ENCODE measurements at places on chromosomes 1 and 21.

DNA sequence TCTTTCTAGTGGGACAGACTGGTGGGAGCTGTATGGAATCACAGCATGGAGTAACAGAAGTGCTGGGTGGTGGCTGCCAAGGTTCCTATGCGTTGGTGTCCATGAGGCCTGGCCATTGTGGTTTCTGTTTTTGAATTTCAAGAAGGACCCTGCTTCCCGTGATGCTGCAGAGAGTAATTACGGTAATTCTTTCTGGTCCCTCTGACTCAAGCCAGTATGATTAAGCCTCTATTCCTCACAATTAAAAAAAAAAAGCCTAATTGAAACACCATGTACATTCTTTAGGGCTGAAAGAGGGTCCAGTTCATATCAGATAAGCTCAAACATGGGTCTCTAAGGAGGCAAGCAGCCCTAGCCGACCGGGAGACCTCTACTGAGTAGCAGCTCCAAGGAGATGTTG lies 10.5 kb upstream of the C1orf21 start:
- DNase-seq: no peak

DNA sequence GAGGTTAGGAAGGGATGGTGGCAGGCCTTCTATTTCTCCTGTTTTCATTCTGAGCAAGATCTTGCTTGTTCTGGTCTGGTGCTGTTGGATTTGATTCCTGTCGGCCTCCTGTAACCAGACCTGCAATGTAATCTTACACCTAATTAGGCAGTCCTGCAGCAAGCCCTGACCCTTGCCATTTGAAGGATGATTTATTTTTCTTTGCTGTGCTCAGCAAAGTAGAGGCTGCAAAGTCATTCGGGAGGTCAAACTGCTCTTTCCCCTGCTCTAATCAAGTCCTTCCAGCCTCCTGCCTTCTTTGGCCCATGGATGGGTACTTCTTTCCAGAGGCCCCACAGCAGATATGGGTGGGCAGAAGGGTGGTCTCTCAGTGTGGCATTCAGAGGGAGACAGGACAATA lies 417.7 kb upstream of the USP24 start:
- DNase-seq: no peak

GRCh38 chr1:6325482-6325881 lies 64.6 kb upstream of the GPR153 start:
- no peak for DNase-seq

DNA sequence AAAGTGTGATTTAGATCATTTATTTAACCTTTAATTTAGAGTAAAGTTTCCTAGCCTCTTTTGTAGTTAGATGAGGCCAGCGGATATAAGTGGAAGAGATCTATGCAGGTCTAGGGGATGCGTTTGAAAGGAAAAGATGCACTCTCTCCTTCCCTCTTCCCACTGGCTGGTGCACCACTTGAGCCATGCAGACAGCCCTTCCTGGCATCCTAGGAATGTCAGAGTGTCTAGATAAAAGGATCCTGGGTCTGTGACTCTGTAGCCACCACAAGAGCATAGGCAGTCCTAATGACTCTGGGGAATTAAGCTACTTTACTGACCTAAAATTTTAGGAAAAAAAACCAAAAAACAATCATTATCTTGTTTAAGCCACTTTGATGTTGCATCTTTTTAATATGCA lies 16.0 kb upstream of the STUM start:
- DNase-seq: no peak

GRCh38 chr1:80214888-80215540 lies 1208.5 kb upstream of the ADGRL4 start:
- no peak for DNase-seq

- DNase-seq: no peak
Observed at GRCh38 chr21:18142655-18143054, 102.0 kb upstream of the CHODL start.

- no peak for DNase-seq
Observed at GRCh38 chr21:32044205-32045180, 171.7 kb downstream of the HUNK start.

DNA sequence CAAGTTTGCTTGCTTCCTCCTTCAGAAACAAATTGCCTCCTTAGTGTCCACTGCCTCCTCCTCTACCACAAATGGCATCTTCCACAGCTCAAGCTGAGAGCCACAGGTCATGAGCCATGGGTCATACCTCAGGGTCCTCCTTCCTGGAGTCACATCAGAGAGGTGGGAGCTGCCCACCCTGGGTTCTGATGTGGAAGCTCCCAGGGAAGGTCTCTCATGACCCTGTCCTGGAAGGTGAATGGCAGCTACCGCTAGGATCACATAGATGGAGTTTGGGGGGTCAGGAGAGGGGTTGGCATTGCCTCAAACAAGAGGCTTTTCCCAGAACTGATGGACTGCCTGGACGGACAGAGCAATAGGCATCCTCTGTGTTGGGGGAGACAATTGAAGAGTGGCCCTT lies 321.4 kb downstream of the MATN1 start:
- DNase-seq: no peak

GRCh38 chr1:22658385-22659163 lies 5.5 kb downstream of the C1QB start:
- no peak for DNase-seq

DNA sequence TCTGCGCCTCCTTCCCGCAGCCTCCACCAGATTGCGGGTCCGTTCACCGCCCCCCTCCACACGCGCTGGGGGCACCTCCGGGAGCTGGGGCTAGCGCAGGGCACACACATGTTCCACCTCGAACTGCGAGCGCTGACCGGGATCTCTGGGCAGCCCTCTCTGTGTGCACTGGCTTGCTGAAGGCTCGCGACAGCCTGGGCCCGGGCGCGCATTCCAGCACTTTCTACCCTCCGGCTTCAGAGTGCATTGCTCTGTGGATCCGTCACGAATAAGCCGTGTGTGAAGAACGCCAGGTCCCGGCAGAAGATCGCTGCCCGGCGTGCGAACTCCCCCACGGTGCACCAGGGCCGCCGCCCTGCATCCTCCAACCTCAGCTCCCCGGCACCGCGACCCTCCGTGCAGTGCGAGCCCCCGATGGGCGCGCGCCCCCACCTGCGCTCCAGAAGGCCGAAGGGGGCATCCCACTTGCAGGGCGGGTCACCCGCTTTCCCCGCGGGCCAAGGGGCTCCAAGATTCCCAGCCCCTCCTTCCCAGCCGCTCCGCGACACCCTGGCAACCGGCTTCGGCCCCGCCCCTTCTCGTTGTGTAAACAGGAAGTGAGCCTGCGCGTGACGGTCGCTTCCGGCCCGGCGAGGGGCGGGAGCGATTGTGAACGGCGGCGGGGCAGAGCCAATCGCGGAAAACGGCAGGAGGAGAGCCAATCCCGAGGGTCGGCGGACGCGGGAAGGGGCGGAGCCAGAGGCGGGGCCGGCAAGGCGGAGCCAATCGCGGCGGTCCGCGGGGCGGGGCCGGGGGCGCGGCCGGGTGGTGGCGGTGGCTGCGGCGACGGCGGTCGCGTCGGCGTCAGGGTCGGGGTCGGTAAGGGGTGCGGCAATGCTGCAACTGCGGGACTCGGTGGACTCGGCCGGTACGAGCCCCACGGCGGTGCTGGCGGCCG lies at the start of gene TPRG1L:
TSS of gene TPRG1L (plus strand) at position 816 of the 937 bp plus-strand sequence. CDS start at position 874, 58 bp downstream.
- peak; percentile 94 for DNase-seq

All from stimulated activated CD8-positive, alpha-beta memory T cell treated with anti-CD3 and anti-CD28 coated beads, Interleukin-15, amount 100 ng/mL, for 4 hours (primary cell).